ENCODE measurements at places on chromosomes 2 and 18. TPM values are rescaled to one million over a fixed set of nuclear protein-coding genes. Genes with fewer than 3 reads are reported as not detected.

DNA sequence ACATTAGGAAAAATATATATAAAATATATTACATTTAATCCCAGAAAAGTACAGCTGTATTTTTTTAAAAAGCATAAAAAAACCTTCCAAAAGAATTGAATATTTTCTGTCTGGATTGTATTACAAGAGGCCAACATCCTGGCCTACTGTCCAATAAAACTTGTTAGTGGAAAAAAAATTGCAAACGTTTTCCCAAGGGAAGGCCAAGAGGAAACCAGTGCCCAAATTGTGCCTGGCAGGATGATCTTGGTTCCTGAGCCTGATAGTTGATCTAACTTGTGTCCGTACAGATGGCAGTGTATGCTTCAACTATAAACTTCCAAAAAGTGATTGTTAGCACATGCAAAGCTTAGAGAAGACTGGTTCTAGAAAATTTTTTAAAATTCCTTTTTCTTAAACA, 90.6 kb upstream of the LPIN2 start:
- H3K4me1 ChIP-seq = no peaks in the 10 kb centered on the region
- DNase-seq = no peak
- no peaks in the 10 kb centered on the region for H3K36me3 ChIP-seq
- H3K27ac ChIP-seq = no peak overlapping the region
- no peaks in the 10 kb centered on the region for H3K27me3 ChIP-seq

- no peak overlapping the region for H3K27ac ChIP-seq
- DNase-seq = no peak
- H3K27me3 ChIP-seq = no peaks in the 10 kb centered on the region
- no peak overlapping the region for H3K4me3 ChIP-seq
- H3K36me3 ChIP-seq = no peaks in the 10 kb centered on the region
- no peaks in the 10 kb centered on the region for H3K4me1 ChIP-seq
Observed at GRCh38 chr2:180322781-180323180, 315.7 kb upstream of the CWC22 start.

GRCh38 chr18:41504316-41504715, 450.7 kb upstream of the PIK3C3 start:
- no peaks in the 10 kb centered on the region for H3K27me3 ChIP-seq
- no peak overlapping the region for H3K4me3 ChIP-seq
- H3K27ac ChIP-seq = no peak overlapping the region
- no peaks in the 10 kb centered on the region for H3K36me3 ChIP-seq

GPR45 gene
- total RNA-seq = not detected

TMEM163 gene
- total RNA-seq = 23.2 TPM

Measured in left lung (tissue), 14 donors.